Smooth muscle cell of the brain vasculature (primary cell): ENCODE measurements at places on chromosomes 4 and X.

DNA sequence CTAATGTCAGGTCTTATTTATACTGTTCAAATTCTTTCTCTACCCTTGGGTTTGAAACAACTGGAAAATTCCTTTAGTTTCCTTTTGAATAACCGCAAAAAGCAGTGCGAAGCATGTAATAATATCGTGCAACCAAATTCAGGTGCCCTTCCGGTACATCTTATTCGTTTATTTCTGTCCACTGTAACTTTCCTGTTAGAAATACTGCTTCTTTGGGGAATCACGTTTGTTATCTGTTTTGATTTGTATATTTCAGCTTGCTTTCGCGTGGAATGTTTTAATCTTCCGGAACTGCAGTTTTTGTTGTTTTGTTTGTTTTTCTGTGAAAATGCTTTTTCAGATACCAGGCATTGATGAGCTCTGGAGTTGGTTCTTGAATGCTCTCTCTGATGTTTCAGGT, 85.7 kb upstream of the HPRT1 start:
- DNase-seq = no peak

GRCh38 chr4:84897516-84897915, 69.0 kb downstream of the WDFY3 start:
- DNase-seq = no peak

DNA sequence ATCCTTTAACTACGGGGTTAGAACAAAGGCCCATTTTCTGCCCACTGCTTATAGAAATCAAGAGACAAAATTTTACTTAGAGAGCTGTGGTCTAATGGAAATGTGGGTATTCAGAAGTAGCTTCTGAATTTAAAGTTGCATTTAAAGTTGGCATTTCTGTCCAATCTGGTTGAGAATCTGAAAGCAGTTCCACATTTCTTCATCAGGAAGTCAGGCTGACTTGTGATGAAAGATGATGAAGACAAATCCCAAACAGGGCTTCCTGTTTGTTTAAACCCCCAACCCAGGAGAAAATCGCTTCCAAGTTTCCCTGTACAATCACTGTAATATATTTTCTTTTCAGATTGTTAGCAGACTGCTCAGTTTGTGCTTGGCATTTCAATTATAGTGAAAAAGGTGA, 345.3 kb downstream of the SPRY1 start:
- DNase-seq = no peak

- no peak for DNase-seq
Observed at GRCh38 chr4:82698412-82698811, 100.2 kb downstream of the SCD5 start.

DNA sequence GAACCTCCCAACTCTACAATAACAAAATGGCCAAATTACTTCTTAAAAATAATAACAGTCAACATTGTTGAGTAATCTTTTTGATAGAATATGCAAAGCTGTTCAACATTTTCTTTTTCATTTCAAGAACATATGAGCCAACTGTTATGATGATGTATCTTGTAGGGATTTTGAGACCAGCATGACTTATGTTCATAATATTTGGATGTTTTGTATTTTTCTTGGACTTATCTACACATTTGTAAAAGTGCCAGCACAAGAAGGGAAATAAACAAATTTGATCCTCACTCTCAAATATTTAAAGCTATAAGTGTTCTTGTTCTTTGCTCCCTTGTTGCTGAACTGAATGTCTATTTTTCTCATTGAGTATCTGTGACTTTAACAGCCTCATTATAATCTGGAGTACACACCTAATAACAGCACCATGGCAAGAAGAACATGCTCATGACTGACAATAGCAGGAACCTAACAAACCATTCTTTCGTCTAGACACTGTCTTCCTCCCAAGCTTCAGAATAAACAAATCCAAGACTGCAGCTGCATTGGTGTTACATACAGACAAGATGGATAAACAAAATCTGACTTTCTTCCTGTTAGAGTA, 1049.7 kb downstream of the FAT4 start:
- DNase-seq = peak; percentile 9

DNA sequence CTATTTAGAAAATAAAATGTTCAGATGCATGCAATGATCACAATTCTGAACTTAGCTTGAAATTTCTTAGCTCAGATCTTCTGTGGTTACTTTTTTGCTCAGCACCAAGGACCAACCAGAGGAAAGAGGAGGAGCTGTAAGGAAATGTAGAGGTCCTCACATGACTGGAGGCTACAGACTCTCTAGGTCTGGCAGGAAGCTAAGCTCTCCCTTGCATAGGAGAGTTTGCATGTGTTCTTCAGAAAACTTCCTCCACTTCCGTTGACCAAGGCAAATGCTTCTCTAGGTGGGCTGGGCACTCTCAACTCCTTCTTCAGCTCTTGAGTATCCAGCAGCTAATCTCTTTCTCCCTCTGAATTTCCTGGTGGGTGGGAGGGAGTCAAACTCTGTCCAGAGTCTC, 119.6 kb downstream of the BTC start:
- no peak for DNase-seq

- DNase-seq = no peak
Observed at GRCh38 chr4:98199247-98199646, 56.0 kb upstream of the STPG2 start.

DNA sequence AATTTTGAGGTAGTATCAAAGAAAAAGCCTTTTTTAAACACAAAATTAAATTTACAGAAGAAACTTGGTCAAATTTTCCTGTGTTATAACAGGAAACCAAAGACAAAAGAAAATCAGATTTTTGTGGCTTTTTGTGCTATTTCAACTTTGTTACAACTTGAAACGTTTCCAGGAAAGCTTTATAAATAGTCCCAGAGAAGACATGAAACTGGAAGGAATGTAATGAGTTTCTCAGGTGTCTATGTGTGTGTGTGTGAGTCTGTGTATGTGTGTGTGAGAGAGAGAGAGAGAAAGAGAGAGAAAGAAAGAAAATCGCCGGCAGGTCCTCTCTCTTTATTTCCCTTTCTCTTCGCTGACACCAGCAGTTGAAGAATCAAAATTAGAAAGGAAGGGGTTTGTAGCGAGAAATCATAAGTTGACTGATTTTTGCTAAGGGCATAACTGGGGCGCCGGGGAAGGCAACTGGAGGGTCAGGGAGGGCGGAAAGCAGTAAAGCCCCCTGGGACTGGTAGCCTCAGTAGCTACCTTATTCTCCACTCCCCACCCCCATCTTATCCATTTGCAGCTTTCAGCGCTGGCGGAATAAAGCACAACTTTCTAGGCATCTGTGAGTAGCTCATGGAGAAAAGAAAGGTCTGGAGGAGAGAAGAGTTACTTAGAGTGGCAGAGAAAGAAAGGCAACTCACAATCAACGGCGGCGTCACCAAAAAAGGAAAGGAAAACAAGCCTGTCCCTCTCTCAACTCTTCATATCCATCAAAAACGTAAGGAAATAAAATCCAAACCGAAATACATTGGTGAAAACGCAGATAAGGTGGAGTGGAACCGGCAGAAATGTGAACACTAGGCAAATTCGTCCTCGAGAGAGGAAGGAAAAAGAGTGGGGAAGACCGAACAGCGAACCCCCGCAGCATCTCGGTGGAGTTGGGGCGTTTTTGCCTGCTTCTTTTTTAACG, 1.3 kb downstream of the TMEM47 start:
- DNase-seq = no peak

DNA sequence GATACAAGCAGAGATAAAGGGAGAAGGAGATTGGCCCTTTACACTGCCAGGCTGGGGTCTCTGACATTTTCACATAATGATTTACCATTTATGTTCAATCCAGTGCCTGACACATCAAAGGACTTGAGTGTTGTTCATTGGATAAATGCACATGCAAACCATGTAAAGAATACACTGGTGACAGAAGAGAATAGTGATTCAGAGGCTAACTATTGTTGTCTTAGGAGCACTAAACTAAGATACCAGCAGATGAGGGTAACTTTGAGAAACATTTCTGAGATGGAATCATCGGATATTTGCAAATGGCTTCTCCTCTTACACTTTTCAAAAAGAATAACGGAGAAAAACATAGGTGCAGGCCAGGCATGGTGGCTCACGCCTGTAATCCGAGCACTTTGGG, 67.3 kb upstream of the HHIP start:
- DNase-seq = no peak
